ENCODE measurements at places on chromosomes 16 and 17.

- no peak for DNase-seq
These were observed 30.9 kb upstream of the DYNLRB2 start for GRCh38 chr16:80509872-80510271.

GRCh38 chr17:29089601-29090044 is 46.7 kb downstream of the PIPOX start:
- no peak for DNase-seq

GRCh38 chr16:68834550-68834949 is 8.8 kb upstream of the TANGO6 start:
- DNase-seq, result no peak

- DNase-seq, result no peak
These were observed 6.9 kb upstream of the EFTUD2 start for GRCh38 chr17:44906010-44906646.

DNA sequence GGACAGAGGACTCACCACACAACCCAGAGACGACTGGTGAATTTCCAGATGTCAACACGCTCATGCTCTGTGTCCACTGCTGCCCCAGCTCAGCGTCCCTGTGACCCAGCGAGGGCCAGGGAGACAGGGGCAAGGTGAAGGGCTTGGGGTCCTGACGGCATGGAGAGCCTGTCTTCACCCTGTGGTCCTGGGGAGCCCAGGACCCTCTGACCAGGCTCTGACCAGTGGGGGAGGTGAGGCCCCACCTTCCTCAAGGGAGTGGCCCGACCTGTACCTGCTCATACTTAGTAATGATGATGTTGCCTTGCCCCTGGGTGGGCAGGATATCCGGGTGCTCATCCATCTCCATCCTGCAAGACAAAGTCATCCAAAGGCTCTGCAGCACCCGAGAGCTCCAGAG is 39.8 kb downstream of the TNFRSF13B start:
- DNase-seq, result no peak

- DNase-seq, result no peak
These were observed 6.1 kb upstream of the EVPLL start for GRCh38 chr17:18371455-18371854.

GRCh38 chr17:56913353-56913866 is 439 bp downstream of the TRIM25 start:
- peak; percentile 22 for DNase-seq

Data from stimulated activated CD4-positive, alpha-beta T cell treated with anti-CD3 and anti-CD28 coated beads, Interleukin-4, amount 100 ng/mL, for 24 hours (primary cell).